ENCODE measurements at places on chromosomes 16 and 17. TPM values are rescaled to one million over a fixed set of nuclear protein-coding genes. Genes with fewer than 3 reads are reported as not detected.

DNA sequence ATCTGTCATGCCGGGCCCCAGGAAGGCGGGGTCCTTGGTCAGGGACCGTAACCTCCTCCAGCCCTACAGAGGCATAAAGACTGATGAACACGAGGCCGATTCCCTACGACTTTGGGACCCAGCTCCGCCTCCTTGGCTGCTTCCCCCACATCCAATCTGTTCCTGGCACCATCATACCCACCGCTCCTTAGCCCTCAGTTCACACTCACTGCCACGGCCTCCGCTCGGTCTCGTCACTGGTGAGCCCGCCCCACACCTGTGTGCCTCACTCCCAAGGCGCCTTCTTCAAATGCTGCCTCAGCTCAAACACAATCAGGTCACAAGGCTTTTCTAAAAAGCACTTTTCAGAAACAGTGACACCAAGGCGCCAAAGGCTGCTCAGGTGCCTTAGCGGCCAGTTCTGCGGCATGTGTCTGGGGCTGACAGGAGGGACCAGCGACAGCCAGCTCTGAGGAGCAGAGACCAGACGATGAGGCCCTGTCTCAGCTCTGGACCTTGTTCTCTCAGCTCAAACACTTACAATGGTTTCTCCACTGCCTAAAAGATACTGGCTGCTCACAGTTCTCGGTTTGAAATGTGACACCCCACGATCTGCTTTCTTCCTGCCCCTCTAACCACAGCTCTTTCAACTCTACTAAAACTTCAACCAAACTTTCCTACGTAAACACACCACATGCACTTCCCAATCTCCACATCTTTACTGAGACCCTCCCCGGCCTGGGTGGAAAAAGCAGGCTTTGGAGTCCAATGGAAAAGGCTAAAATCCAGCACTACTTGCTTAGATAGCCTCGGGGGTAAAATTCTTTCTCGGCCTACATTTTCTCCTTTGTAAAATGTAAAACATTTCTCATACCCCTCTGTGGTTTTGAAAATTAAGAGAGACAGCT lies 33.2 kb downstream of the CYB5D2 start:
- no peak for DNase-seq

Gene TEX19
- total RNA-seq: not detected

DNA sequence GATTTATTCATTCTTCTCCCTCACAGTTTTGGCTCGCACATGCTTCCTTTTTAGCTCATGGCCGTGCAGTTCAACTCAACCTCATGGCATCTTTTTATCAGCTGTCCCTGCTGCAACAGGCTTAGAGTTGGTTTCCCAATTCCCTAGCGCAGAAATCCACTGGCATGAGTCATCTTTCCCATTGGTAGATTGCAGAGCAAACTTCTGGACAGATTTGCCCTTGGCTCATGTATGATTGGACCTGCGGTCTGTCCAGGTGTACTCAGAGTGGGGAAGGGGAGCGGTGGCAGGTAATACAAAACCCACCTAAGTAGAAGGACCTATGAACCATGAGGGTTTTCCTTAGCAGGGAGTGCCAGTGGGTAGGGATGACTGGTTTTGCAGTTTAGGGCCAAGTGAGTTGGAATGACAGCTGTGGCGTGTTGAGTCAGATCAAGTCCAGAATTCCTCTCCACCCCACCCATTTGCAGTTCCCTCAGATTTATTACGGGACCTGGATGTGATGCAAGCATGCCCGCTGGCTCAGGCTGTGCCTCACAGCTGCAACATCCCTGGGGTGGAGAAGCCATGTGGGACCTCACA lies 584.7 kb downstream of the WWOX start:
- no peak for DNase-seq

GRCh38 chr17:79188048-79188447 lies 113.4 kb downstream of the ENGASE start:
- no peak for DNase-seq

Gene SMIM22
- total RNA-seq: not detected

Gene KRT24
- 0.53 TPM for total RNA-seq

- DNase-seq: no peak
These were observed 8.3 kb upstream of the PSMD3 start for GRCh38 chr17:39972271-39972670.

DNA sequence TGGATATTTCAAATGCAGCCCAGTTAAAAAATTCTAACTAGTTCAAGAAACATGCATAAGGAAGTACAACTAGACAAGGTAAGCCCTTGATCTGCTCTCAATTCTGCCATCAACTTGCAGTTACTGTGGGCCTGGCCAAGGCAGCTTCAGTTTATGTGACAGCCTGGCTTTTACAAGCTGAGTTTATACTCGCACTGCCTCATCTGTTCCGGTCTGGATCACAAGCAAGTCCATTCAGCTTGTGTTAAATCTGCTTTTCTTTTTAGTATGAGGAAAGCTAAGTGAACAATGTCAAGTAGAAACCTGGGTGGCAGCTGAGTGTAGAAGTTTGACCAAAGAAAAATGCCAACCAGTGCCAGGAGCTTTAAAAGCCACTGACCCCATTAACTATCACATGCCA lies 76.6 kb upstream of the CORO6 start:
- no peak for DNase-seq

DNA sequence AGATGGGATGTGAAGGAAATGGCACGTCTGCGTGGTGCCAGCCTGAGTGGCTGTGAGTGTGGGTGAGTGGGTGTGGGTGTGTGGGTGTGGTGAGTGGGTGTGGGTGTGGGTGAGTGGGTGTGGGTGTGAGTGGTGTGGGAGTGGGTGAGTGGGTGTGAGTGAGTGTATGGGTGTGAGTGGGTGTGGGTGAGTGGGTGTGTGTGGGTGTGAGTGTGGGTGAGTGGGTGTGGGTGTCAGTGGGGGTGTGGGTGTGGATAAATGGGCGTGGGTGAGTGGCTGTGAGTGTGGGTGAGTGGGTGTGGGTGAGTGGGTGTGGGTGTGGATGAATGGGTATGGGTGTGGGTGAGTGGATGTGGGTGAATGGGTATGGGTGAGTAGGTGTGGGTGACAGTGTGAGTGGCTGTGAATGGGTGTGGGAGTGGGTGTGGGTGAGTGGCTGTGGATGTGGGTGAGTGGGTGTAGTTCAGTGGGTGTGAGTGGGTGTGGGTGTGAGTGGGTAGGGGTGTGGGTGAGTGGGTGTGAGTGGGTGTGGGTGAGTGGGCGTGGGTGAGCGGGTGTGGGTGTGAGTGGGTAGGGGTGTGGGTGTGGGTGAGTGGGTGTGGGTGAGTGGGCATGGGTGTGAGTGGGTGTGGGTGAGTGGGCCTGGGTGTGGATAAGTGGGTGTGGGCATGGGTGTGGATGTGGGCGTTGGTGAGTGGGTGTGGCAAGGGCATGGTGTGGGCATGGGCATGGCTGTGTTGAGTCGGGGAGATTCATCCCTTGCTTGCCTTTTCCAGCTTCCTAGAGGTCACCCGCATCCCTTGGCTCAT lies 80.8 kb downstream of the ZDHHC7 start:
- no peak for DNase-seq
